Stimulated activated CD8-positive, alpha-beta memory T cell treated with anti-CD3 and anti-CD28 coated beads, Interleukin-4, amount 100 ng/mL, for 1 hour (primary cell): ENCODE measurements at places on chromosomes 6 and 20.

- DNase-seq = no peak
Observed at GRCh38 chr20:63206878-63207277, 9.1 kb downstream of the YTHDF1 start.

DNA sequence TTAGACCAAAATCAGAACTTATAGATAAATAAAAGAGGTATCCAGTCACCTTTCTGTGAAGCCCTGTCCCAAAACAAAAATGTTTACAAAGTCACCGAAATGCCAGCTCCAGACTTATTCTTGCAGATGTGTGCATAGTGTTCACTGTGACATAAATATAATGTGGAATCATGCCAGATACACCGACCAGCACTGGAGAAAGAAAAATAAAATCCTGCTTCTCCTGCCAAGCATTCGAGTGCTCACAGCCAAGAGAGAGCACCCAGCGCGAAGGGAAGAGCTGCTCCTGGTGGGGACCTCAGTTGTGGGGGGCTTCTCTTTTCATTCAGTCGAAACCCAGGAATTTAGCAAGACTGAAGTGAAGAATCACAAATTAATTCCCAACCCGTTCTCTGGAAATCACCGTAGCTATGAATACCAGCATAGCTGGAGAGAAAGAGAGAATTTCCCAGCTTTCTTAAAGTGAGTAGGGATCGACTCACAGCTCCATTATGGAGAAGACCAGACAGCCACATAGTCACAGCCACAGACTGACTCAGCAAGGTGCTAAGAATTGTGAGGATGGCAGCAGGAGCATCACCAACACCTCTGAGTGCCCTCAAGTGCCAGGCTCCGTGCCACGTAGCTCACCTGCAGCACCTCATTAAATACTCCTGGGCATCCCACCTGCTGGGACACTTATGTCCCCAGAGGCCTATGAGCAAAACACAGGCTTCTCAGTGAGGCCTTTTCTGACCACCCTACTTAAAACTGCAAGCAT, 33.2 kb downstream of the BFSP1 start:
- DNase-seq = no peak

GRCh38 chr20:13029687-13030375, 21.1 kb downstream of the SPTLC3 start:
- no peak for DNase-seq

GRCh38 chr20:32621071-32621890, 36.1 kb upstream of the NOL4L start:
- no peak for DNase-seq

DNA sequence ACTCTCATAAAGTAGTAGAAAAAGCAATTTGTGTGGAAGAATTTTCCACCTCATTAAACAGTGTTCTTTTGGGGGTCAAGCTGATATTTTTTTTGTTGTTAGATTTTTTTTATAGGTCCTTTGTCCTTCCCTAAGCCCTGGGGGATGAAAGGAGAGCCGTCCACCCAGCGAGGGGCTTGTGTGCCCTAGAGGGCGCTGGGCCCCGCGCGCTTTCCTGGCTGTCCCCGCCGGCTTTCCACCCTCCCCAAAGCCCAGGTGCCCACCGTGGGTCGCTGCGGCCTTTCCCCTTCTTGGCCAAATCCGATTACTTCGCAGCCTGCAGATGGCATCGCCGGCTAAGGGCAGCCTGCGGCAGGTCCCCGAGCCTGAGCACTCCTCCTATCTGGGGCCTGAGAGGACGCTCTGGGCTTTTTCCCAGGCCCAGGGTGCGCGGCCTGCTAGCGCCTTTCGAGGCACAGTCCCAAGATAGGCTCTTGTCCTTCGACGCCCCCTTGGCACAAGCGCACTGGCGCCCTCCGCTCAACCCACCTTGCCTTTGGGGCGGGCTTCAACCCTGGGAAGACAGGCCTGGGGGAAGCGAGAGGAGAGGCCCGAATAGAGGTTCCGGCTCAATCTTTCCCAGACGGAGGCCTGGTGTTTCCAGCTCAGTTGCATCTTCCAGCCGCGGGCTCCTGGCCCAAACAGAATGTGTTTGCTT, 33.6 kb downstream of the TFAP2A start:
- no peak for DNase-seq

DNA sequence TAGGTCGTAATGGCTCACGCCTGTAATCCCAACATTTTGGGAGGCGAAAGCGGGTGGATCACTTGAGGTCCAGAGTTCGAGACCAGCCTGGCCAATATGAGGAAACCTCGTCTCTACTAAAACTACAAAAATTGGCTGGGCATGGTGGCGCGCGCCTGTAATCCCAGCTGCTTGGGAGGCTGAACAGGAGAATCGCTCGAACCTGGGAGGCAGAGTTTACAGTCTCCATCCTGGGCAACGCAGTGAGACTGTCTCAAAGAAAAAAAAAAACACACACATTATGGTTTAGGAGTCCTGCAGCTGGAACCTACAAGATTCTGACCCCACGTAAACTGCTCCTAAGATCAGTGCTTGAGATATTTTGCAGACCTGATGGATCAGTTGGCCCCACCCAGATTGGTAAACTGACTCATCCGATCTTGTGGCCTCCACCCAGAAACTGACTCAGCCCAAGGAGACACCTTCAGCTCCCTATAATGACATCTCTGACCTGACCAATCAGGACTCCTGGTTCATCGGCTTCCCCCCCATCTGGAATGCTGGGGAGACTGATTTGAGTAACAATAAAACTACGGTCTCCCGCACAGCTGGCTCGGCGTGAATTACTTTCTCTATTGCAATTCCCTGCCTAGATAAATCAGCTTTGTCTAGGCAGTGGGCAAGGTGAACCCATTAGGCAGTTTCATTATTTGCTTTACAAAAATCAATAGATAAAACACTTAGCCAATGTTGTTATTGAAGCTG, 96.2 kb upstream of the BTN3A2 start:
- DNase-seq = no peak

DNA sequence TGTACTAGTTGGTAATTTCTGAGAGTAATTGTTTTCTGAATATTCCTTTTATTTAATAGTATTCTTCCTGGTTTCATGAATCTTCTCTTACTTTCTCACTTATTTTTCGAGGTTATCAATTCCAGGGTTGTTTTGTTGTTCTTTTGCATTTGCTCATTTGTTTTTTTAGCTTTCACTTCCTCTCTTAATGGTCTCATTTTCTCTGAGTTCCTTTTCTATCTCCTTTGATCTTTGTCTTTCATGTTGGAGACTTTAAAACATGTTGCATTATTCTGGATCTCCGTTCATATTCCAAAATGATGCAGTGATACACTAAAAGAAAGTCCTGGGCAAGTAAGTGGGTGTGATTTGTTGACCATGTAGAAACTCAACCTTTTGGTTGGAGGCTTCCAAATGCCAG, 345.3 kb upstream of the SLC35B3 start:
- no peak for DNase-seq

DNA sequence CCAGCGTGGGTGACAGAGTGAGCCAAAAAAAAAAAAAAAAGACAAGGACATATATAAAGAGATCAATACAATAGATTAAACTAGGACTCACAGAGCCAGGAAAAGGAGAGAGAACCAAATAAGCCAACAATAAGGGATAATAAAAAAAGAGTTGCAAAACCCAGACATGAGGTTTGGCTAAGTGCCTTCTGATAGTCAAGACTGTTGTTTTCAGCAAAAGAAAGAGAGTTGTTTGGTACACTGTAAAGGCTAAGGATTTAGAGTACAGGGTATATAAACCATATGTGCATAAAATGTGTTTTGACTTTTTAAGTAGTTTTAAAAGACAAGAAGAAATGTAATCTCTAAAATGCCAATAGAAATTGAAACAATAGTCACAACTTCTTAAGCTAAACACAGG, 42.8 kb downstream of the RPF2 start:
- no peak for DNase-seq

DNA sequence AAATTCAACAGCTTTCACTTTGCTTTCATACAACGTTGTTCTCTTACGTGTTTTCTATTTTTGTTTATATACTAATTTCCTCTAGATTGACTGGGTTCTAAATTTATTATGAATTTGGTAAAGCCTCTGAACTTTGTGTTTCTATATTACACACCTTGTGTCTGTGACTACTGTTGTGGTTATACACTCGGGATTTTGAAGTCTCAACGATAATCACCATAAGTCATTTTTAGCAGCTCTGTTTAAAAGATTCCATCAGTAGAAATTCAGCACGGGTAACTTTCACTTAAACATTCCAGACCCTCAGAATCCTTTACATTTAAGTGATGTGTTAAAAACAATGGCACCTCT, 31.8 kb upstream of the HBS1L start:
- DNase-seq = no peak

GRCh38 chr6:161271343-161272030, 2.4 kb downstream of the AGPAT4 start:
- no peak for DNase-seq

- DNase-seq = no peak
Observed at GRCh38 chr6:139364302-139364981, 10.0 kb downstream of the CITED2 start.

- no peak for DNase-seq
Observed at GRCh38 chr6:154138793-154139192, 99.8 kb downstream of the OPRM1 start.

- no peak for DNase-seq
Observed at GRCh38 chr6:149218471-149218870, 99.0 kb upstream of the TAB2 start.

DNA sequence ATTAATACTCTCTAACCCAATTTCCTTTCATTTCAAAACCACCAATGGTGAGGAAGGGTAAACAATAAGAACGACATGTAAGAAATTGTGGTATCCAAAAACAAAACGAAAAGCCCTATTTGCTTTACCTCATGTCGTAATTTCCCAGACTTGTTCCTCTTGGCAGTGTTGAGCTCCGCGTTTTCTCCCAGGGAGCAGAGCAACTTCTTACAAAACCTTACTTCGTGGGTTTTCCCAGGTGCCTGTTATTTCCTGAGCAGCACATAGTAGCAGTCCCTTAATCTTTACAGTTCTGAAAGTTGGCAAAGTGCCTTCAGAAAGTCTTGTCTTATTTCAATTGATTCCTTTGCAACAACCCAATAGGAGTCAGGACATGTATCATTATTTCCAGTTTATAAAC, 207.9 kb upstream of the MARCKS start:
- no peak for DNase-seq

- DNase-seq = no peak
Observed at GRCh38 chr6:106728296-106728870, 99.0 kb downstream of the QRSL1 start.

- no peak for DNase-seq
Observed at GRCh38 chr6:12426121-12426520, 136.0 kb downstream of the EDN1 start.

- DNase-seq = no peak
Observed at GRCh38 chr6:155420492-155420891, 35.1 kb downstream of the NOX3 start.

DNA sequence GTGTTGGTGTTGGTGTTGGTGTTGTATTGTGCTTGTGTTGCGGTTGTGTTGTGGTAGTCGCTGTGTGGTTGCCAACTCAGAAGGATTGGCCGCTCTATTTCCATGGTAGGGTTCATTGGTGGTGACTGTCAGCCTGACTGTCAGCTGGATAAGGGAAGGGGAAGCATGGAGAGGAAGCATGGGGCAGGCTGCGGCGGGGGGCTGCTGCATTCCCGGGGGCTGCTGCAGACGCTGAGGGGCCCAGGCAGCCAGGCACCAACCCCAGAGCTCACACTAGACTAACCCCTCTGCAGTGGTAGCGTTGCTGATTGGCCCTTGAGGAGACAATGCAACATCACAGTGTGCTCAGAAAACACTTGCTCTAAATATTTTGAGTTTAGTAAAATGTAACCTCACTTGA, 199.2 kb downstream of the SMOC2 start:
- no peak for DNase-seq

- no peak for DNase-seq
Observed at GRCh38 chr20:57562541-57563465, 1.9 kb downstream of the PCK1 start.

GRCh38 chr20:62832212-62832922, 15.5 kb downstream of the COL9A3 start:
- no peak for DNase-seq

DNA sequence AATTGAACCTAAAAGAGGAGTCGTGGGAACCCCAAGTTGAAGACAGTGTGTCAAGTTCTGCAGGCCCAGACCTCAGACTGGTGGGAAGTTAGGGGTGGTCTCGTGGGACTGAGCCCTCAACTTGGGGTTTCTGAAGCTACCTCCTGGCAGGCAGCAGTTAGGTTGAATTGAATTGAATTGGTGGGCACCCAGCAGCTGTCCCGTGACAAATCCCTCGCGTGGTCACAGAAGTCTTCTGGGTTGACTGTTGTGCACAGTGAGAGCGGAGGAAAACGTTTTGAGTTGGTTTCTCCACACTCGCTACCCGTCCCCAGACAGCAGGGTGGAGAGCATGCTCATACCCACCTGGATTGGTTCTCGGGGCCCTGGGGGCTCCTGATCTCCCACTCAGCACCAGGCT, 12.9 kb downstream of the SLC4A11 start:
- no peak for DNase-seq

DNA sequence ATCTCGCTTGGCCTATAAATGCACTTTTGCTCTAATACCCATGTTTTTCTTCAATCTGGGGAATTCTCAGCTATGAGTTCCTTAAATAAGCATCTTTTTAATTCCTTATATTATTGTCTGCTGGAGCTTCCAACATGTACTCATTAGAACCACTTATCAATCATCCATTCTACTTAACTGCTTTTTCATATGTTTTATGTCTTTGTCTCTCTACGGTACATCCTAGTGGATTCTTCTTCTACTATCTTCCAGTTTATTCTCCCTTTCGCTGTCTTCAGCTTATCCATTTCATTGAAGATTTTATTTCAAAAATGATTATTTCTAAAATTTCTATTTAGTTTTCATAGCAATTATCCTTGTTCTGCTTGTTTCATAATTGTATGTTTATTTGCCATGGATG, 12.4 kb upstream of the ZSCAN16 start:
- no peak for DNase-seq

GRCh38 chr6:124066269-124066668, 262.6 kb downstream of the NKAIN2 start:
- no peak for DNase-seq

- no peak for DNase-seq
Observed at GRCh38 chr6:132411296-132411695, 10.0 kb upstream of the MOXD1 start.

DNA sequence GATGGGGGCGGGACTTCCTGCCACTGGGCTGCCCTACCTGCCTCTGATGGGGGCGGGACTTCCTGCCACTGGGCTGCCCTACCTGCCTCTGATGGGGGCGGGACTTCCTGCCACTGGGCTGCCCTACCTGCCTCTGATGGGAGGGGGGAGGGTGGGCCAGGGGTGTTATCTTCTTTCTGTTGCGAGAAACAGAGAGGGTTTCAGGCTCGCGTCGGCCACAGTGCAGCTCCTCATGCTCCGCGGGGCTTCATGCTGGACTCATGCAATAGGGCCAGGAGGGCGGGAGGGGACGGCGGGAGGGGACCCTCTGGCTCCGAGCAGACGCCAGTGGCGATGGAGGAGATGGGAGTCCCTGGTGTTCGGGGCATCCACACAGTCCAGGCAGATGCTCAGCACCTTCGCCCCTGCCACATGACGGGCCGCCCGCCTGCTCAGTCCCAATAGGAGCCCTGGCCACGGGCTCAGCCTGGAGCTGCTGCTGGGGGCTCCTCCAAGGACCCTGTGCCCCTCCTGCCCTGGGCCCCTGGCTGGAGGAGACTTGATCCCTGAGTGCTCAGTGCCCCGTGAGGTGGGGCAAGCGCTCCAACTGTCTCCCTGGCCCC, 48.8 kb upstream of the CHRNA4 start:
- no peak for DNase-seq
